GM19239 (cell line): ENCODE measurements at places on chromosomes 12 and 14.
A peak's percentile ranks its signal among the peaks of the same experiment; 100 is the strongest.

GRCh38 chr12:62401631-62402030, 65.0 kb upstream of the MON2 start:
- DNase-seq: no peak

DNA sequence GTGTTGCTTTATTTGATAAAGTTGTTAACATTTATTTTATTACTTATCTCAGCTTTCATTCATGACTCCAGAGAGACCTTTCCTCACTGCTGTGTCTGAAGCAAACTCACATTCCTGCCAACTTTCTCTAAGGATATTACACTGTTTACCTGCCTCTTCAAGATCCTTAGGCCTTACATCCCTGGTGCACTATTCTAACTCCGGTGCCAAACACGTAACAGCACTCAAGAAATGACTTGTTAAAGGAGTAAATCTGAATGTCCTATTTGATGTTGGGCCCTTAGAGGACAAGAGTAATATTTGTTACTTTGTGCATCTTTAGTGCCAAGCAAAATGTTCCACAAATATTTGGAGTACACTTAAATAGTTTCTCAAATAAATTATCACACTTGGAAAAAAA, 324.1 kb upstream of the FLRT2 start:
- DNase-seq: no peak

DNA sequence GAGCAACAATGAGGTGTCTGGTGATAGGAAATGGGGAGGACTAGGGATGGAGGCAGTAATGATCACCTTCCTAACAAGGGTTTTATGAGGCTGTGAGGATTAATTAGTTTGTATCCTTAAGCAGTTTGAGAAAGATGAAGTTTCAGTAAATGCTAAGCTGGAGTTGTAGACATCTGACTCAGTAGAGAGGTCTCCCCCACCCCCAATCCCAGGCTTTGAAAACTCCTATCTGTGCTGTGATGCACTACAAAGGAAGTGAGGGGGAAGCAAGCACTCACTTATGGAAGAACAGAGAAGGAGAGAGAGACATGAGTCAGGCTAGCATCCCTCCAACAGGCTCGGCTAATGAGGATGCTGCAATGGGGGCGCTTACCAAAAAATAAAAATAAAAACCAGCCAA, 5.5 kb upstream of the BCL11B start:
- no peak for DNase-seq

DNA sequence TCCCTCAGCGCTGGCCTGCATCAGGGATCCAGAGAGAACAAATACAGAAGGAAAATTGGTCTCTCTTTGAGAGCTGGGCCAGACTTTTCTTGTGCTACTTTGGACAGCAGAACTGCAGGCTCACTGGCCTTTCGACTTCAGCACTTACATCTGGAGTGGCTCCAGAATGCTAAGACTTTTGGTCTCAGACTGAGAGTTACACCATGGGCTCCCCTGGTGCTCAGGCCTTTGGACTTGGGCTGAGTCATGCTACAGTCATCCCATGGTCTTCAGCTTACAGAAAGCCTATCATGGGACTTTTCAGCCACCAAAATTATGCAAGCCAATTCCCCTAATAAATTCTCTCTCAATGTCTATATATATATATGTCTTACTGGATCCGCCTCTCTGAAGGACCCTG, 9.0 kb upstream of the CD163 start:
- DNase-seq: no peak

- DNase-seq: no peak
Measured at GRCh38 chr12:83083616-83084015, 396.9 kb downstream of the TMTC2 start.

DNA sequence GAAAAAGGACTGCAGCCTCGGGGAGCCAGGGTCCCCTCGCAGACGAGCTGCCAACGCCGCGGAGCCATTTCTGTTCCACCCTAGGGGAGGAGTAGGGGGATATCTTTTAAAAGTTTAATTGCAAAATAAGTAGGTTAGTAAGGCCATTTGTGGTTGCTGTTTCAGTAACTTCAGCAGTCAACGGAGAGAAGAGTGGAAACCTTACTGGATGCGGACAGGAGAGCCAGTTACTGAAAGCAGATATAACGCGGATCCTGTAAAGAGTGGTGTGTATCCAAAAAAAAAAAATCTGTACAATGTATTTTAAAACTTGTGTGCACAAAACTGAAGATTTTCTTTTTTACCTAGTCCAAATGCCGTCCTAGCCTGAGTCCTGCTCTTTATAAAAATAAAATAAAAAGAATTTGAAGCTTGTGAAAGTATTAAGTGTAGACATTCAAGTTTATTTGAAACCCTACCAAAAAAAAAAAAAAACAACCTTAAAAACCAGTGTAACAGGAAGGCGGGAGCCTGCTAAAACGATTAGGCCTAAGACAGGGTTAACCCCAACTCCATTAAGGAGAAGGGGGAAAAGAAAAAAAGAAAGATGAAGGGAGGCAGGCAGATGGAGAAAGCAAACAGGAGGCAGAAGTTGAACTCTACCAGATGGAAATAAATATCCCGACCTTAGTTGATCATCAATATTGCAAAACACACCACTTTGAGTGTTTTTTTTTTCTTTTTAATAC, 1.0 kb upstream of the BTG1 start:
- DNase-seq: no peak

GRCh38 chr14:88104710-88105109, 99.8 kb downstream of the GPR65 start:
- no peak for DNase-seq

GRCh38 chr12:22262309-22262708, 72.2 kb downstream of the ST8SIA1 start:
- no peak for DNase-seq

DNA sequence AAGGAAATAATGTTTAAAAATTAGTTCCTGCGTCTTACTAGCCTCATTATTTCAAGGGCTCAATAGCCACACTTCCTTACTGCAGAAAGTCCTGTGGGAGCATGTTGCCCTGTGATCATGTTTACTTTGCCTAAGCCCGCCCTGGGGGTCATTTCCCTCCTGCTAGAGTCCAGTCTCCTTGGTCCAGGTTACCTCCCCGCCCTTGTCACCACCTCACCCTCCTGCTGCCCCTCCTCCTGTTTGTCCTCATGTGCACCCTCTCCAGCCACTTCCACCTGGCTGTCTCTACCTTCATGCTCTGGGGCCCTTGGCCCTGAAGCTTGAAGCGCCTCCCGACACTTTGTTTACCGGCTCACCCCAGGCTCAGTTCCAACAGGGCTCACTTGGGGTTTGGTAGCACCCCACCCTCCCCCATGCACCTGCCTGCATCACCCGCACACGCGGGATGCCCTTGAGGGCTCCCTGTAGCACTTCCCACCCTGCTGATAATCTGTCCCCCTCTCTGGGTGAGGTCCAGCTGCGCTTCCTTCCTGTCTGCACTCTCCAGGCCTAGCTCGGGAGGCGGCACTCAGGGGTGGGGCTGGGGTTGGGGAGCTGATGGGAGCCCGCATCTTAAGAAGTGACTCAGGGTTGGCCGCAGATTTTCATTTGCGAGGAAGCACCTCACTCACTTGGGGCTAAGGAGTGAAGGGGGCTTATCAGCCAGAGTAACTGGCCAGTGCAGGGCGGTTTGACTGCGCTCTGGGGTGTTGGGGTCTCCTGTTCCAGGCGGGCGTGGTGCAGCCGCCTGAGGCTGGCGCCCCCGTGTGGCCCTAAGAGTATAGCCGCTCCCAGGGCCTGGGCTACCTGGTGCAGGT, 40.1 kb downstream of the SMIM41 start:
- DNase-seq: no peak

DNA sequence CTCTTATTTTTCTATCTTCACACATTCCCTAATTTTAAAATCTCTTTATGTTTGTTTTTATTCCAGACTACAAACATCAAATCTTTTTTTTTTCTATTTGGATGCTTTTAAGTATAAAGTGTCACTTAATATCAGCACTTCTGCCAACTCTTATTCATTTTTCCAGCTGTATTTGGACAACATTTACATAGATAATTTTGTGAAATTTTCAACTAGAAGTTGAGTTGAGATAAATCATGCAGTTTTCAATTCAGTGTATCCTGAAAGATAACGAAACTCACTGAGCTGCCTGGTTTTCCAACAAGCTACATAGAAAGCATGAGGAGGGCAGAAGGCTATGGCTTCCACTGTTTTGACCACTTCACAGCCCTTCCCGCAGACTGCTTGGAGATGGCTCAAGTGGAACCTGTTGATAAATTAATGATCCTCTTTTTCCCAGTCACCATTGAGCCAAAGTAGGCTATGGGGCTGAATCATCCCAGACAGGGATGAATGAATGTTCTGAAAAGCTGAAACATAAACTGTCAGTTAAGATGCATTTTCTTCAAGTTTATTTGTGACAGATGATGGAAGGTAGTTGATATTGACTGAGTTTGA, 213.9 kb downstream of the RAD51B start:
- no peak for DNase-seq

DNA sequence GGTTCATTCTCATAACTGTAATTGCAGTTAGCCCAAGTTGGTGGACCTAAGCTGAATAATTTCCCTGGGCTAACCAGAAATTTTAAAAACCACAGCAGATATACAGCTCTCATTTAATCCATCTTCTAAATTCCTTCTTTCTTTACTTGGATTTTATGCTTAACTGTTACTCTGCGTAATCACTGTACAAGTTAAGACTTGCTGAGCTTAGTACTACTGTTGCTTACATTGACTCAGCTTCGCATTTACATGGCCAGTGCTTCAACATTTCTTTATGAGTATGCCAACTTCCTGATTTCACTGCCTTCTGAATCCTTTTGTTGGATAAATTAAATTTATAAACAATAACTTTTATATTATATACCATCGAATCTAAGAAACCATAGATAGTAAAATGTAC, 147.4 kb downstream of the SLC38A4 start:
- DNase-seq: no peak

DNA sequence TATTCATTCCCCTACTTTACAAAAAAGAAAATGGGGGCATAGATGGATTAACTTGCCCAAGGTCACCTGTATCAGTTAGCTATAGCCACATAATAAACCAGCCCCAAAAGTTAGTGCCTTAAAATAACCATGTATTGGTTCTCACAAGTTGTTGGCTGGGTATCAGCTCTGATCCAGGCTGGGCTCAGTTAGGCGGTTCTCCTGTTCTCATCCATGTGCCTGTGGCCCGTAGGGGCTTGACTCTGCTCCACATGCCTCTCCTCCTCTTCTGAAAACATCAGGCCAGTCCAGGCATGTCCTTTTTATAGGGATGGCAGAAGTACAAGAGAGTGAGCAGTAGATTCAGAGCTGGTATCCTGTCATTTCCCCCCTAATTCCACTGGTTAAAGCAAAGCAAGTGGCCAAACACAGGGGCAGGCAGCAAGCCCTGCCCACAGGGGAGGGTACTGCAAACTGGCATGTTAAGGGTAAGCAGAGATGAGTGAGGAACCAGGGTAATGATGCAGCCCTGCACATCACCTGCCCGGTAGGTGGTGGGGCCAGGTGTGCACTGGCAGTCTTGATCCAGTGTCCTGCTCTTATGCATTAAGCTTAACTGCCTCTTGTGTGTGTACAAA, 47.9 kb upstream of the TUNAR start:
- no peak for DNase-seq

DNA sequence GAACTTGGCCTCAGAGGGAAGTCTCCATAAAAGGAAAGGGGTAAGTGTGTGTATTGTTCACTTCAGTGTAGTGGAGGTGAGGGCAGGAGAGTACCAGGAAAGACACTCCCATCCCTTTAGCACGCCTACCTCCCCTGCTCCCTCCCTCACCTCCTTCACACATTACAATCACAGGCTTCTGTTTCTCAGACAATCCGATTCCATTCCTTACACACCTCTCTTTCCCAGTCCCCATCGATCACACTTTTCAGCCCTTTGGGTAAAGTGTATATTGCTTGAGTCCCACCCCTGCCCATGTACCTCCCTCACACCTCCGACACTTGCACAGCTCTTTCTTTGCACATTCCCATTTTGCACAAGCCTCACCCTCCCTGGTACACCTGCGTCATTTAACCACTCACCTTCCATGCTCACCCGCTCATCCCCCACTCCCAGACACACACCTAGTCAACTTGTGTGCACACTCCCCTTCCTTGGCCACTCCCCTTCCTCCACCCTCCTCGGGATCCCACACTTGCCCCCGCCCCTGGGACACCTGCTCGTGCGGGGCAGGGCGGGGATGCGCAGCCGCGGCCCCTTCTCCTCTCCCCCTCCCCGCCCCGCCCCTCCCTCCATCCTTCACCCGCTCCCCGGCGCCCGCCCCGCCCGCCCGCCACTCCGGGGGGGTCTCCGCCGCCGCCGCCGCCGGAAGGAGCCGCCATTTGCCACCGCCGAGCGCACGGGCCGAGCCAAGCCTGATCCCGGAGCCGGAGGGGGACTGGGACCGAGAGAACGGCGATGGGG, at the start of gene MARCHF9:
Gene MARCHF9, plus strand, starts transcription at position 693 of the 783 bp plus-strand sequence. CDS start 426 bp downstream, outside the sequence.
- peak; percentile 82 for DNase-seq

GRCh38 chr14:100780646-100781355, 45.1 kb upstream of the MEG3 start:
- DNase-seq: no peak

DNA sequence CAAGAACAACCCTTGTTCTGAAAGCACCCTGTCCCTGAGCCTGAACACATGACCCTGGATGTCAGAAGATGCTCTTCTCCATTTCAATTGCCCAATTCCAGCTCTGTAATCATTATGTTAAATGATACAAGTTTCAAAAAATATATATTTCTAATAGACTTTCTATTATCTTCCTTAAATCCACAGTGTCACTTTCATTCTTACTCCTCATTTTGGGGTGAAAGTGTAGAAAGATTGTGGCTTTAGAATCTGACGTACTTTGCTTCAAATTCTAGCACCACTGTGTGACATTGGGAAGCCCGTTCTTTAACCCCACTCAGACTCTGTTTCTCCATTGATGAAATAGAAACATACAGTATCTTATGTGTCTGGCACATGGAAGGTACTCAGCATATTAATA, 83.2 kb downstream of the ETV6 start:
- no peak for DNase-seq

GRCh38 chr14:61470961-61471293, 149.5 kb downstream of the PRKCH start:
- DNase-seq: no peak

DNA sequence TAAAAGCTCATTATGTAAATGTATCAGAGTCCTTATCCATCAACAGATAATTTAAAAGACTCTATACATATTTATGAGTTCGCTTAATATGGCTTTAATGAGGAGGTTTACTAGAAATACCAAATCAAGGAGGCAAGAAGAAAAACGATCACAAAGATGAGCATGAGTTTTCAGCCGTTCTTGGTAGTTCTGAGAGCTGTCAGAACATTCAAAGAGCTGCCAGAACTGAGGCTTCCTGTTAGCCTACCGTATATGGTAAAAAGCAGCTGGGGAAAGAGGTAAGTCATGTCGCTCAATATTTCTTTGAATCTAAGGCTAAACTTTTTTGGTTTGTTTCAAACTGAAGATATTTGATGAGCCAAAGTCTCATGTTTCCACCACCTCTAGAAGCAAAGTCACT, 115.3 kb upstream of the PLXNC1 start:
- DNase-seq: no peak

- no peak for DNase-seq
Measured at GRCh38 chr14:27587103-27587502, 989.3 kb upstream of the NOVA1 start.

- no peak for DNase-seq
Measured at GRCh38 chr14:94541234-94541975, 19.8 kb upstream of the SERPINA4 start.

DNA sequence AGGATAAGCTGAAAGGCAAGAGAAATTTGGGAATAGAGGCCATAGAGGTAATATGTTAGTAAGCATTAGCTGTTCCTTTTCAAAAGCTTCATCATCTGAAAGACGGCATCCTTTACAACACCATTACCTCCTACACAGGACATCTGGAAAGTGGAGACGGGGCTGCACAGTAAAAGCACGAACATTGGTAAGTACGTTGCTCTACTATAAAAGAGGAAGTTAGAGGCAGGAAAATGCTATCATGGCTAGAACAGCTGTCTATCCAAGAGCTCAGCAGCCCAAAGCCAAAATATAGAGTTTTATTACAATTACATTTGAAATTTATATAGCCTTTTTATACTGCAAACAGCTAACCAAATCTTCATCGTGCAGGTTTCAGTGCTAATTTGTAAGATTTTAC, 172.3 kb upstream of the GRIP1 start:
- no peak for DNase-seq
